ENCODE measurements at places on chromosomes 1 and 21.

GRCh38 chr1:8025671-8026144, 401 bp downstream of the ERRFI1 start:
- peak; percentile 2 for DNase-seq

- DNase-seq, result no peak
These were observed 304.2 kb upstream of the PROX1 start for GRCh38 chr1:213683529-213683928.

- DNase-seq, result no peak
These were observed 5.5 kb downstream of the COP1 start for GRCh38 chr1:176201568-176201967.

GRCh38 chr1:8113262-8114220, 87.4 kb upstream of the ERRFI1 start:
- DNase-seq, result no peak

- no peak for DNase-seq
These were observed 44.0 kb downstream of the EVA1C start for GRCh38 chr21:32456497-32456918.

- no peak for DNase-seq
These were observed 42.6 kb downstream of the PCSK9 start for GRCh38 chr1:55081905-55082296.

DNA sequence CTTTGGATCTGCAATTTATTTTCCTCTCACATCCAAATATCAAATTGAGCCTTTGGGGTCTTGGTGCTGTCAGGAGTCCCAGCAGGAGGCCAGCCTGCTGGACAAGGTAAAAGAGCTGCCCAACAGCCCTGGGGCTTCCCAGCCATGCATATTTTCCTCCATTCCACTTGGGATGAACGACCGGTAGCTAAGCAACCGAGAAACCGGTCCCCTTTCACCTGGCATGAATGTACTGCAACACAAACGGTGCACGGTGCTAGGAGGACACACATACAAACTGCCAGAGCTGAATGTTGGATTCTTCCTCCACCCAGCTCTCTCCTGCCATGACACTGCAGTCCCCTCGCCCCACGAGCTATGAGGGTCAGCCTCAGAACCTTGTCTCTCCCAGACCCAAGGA, 42.7 kb downstream of the BCAR3 start:
- no peak for DNase-seq

DNA sequence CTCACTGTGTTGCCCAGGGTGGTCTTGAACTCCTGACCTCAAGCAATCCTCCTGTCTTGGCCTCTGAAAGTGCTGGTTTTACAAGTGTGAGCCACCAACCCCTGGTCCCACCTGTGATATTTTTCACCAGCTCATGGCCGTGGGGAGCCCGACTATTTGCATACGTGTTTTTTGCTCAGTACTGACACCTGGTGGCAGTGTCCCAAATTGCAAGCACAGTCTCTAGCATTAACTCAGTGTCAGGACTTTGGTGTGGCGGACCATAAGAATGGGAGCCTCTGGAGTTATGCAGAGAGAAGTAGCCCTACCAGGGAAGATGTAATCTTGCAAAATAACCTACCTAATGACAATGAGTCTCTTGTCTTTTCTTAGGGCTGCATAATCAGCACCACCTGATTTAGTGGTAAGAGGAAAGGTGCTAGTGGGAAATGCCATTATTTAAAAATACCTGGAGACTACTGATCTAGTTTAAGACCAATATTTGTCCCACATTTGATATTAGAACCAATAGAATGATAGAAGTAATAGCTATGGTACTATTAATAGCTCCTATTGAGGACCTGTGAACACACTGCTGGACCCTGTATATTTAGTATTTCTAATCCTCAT, 305.4 kb downstream of the DISC1 start:
- DNase-seq, result peak; percentile 7

GRCh38 chr1:5324883-5325282, 667.3 kb downstream of the NPHP4 start:
- DNase-seq, result no peak

DNA sequence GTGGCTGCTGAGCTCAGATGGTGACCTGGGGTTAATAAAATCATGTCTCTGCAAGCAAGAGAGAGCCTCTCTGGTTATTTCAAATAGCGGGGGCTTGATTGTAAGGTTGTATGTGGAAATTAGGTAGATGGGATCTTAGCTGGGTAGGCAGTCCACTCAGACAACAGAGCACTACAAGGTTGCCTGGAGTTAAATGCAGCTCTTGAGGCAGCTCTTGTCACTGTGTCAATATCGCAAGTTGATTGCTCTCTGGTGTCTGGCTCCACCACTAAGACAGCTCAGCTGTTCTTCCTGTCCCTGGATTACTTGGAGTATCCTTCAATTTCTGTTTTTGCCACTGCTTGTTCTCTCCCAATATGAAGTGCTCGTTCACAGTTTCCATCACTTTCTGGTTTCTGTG, 93.8 kb downstream of the C21orf91 start:
- no peak for DNase-seq

DNA sequence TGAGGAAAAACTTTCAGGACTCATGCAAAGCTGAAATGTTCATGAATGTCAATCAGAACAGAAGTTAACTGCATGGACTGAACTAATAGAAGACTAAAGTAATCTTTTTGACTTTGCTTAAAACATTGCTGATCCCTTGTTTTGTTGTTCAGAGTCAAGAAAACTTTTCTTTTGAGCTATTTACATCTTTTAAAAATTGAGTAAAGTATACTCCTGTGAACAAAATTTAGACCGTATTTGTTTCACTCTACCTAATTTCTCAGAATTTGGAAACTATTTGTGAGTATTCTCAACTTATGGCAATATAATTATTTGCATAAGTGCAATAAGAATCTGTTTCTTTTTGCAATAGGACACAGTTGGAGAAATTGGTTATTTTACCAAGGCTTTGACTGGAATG, 41.1 kb downstream of the INPP5B start:
- DNase-seq, result no peak

GRCh38 chr1:238639861-238640260, 746.5 kb upstream of the CHRM3 start:
- DNase-seq, result no peak

- DNase-seq, result no peak
These were observed 15.5 kb downstream of the CNIH3 start for GRCh38 chr1:224631462-224632115.

- peak; percentile 86 for DNase-seq
These were observed at the start of gene ELAPOR1 for GRCh38 chr1:109113590-109114341. Gene ELAPOR1, plus strand, starts transcription at chr1:109114115. Its CDS starts 69 bp downstream, at chr1:109114184.

DNA sequence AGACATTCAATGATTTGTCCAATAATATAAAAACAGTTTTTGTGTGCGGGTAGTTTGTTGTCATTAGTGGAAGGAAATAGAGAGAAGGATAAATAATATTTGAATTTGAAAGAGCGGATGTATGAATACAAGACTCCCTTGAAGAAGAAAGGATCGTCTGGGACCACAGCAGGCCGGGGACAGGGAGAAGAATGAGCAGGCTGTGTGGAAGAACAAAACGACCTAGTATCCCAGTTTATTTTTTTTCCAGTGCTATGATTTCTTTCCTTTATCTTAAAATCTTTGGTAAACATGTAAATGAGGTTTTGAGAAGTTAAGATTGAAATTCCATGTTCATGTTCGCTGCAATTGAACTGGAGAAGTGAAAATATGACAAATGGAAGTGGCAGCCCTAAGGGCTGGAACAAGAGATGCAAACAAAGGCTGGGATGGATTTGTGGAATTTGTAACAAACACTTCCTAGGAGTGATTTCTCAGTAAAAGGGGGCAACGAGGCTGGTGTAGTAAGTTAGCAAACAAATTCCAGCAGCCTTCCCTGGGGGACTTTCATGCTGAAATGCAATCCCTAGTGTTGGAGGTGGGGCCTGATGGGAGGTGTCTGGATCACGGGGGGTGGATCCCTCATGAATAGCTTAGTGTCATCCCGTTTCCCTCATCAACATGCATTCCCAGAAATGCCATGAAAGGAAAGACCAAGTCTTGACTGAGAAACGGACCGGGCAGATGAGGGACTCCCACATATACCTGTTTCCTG, 10.2 kb upstream of the IFI16 start:
- DNase-seq, result no peak

GRCh38 chr21:38816400-38816977, 10.8 kb downstream of the ETS2 start:
- DNase-seq, result no peak

GRCh38 chr1:234322979-234323378, 50.3 kb upstream of the COA6 start:
- DNase-seq, result no peak

DNA sequence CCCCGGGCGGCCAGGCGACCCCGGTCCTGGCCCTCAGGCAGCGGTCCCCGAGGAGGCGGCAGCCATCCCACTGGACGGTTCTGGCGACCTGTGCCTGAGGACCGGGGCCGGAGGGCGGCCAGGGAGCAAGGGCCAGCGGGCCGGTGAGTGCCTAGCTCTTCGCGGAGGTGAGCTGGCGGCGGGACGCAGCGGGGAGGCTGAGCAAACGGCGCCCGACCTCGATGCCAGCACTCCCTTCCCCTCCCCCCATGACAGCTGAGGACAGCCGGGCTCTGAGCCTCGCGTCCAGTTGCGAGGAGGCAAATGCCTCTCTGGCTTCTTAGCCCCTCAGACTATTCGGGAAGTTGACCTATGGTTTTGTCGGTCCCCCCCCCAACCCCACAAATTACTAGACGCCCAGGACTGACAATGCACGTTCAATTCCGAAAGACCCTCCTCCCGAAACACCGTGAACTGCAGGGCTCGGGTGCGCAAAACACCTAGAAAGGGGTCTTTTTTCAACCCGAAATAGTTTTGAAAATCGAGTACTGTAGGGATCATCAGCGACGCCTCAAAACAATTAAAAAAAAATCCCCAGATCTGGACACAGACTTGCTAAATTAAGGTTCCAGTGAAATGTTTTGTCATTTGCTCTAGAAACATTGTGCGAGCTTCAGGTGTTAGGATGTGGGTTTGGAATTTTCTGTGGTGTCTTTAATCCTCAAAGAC, 8.3 kb downstream of the CDKN2C start:
- DNase-seq, result no peak

- DNase-seq, result no peak
These were observed 20.2 kb downstream of the LDLRAP1 start for GRCh38 chr1:25563330-25564215.

DNA sequence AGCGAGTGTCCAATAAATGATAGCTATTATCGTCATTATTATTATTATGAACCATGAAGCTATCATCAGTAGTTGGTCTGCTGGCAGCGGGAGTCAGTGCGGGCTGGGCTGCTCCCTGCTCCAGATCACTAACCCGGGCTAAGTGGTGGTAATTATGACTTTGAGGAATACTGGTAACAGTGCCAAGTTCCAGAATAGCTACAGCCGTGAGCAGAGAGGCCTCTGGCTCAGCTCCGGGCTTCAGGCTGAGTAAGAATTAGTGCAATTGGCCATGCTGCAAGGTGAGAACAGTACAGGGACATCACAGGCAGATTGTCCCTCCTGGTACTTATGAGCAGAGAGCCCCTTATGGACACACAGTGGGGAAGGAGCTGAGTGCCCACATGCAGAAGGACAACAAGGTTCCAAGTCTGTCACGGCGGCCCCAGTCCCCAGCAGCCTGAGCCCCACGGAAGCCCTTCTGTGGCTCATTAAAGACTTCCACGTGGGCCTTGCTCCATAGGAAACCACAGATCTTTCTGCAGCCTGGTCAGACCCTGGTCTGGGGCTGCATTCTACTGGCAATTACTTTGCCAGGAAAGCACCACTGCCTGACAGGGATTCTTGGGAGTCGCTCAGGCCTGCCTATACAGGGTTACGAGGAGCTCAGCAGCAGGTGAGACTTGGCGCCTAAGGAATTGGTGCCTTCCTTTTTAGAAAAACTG, 235.1 kb downstream of the RRAGC start:
- DNase-seq, result no peak

DNA sequence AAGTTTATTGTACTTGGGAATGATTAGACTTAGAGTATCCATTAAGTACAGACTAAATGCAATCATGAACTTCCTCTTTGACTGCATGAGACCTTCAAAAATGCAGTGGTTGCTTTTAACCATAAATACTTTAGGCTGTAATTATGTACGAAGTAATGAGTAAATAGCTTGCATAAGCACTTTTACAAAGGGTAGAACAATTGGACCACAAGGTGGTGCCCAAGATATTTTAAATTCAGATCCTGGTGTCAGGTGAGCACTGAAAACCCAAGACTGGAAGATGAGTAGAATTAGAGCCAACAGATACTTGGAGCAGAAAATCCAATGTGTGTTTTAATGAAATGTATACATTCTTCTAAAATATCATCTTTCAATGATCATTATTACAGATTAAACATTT, 43.4 kb upstream of the RHOU start:
- DNase-seq, result peak; percentile 25

GRCh38 chr1:60265560-60266535, 192.3 kb upstream of the C1orf87 start:
- no peak for DNase-seq

- DNase-seq, result no peak
These were observed 2.0 kb downstream of the TMEM63A start for GRCh38 chr1:225880222-225880588.

GRCh38 chr1:235246022-235246948, 81.7 kb downstream of the ARID4B start:
- no peak for DNase-seq

GRCh38 chr1:155017946-155018316, 15.3 kb downstream of the ZBTB7B start:
- no peak for DNase-seq

DNA sequence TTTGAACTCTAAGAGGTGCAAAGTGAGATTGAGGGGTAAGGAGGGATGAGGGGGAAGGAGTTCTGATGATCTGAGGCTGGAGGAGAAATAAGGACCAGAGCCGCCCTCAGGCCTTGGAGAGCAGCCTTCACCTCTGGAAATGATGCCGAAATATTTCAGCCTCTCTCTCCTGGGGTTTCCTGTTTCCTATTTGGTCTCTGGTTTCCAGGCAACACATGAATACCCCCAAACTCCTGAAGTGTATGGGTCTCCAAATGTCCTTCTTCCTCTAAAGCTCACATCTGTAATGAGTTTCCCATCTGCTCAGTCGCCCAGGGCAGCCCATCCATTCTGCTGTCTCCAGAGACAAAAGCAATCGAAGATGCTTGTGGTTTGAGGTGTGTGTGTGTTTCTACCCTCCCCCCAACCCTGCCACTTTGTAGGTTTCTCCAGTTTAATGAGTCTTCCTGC, 52.0 kb upstream of the FAM20B start:
- DNase-seq, result no peak

GRCh38 chr1:160707236-160708064, 4.2 kb downstream of the CD48 start:
- DNase-seq, result no peak

DNA sequence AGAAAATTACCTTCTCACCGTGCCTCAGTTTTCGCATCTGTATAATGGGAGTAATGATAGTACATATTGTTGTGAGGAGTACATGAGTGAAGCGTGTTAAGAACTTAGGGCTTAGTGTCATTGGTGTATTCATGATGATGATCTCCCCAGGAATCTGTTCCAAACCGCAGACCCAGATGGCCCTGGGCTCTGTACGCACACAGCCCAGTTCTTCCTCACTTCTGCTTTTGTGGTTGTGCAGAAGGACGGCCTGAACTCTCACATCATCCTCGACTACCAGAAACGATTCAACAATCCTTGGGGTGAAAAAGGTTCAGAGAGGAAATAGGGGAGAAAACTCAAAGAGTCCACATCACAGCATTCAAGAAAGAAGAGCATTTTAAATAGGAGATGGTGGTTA, 323.0 kb downstream of the CAMTA1 start:
- no peak for DNase-seq

Measured in effector memory CD8-positive, alpha-beta T cell (primary cell).